ENCODE measurements at places on chromosomes 12 and 14.

- no peak for DNase-seq
Measured at GRCh38 chr12:108455706-108456105, 59.4 kb upstream of the FICD start.

- DNase-seq: no peak
Measured at GRCh38 chr12:211639-212414, 2.1 kb downstream of the SLC6A12 start.

DNA sequence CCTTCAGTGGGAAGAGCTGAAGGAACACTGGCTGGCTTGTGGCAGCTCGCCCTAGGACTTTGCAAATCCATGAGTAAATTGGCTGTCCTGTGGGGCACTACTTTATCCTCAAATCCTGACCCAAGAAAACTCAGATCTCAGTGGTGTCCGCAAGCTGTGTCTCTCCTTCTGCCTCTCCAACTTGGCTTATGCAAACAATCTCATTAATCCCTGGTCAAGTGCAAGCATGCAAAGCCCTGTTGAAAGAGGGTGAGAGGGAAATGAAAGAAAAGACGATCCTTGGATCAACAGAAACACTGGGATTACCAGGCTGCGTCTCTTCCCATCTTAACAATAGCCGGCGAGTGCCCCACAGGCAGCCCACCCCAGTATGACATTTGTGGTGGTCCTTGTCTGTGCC, 901.6 kb downstream of the BCL11B start:
- DNase-seq: peak; percentile 16

DNA sequence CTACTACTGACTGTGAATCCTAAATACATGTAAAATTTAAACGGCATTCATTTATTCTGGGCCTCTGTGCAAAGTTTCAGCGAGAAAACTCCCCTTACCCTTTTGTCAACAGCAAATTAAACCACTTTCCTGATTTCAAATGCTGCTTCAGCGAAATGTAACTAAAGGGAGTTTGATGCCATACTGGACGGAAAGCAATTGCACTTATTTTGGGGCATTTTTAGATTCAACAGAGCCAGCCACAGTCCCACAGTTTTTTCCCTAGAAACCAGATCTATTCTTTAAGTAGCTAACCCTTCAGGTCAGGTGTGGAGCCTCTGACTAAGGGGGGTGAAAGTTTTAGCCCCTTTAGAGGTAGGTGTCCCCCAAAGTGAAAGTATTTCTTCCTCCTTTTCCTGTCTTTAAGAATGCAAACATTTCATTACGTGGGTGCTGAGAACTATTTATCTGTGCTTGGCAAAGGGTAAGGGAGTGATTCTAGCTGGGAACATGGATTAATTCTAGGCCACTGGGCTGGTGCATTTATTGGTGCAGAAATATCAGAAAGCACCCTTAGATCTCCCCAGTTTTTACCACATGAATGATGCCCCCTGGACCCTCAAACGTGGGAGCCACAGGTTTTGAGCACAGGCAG, 72.7 kb downstream of the SPTB start:
- DNase-seq: no peak

DNA sequence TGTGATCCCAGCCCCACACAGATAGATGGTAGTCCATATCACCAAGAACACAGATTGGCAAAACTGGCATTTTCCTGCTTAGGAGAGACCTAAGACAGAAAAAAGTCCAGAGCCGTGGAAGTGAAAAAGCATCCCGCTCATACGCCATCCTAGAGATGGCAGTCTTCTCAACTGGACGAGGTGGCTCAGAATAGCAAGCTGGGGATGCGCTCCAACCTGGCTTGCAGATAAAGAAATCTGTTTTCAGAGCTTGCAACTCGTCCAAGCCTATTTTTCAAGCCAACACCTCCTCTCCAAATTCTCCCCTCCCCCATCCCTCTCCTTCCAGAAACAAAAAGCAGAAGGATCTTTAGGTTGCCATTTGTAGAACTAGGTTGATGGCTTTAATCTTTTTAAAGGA, 74.3 kb upstream of the OTX2 start:
- no peak for DNase-seq

- DNase-seq: no peak
Measured at GRCh38 chr12:120470150-120470784, 719 bp upstream of the SRSF9 start.

DNA sequence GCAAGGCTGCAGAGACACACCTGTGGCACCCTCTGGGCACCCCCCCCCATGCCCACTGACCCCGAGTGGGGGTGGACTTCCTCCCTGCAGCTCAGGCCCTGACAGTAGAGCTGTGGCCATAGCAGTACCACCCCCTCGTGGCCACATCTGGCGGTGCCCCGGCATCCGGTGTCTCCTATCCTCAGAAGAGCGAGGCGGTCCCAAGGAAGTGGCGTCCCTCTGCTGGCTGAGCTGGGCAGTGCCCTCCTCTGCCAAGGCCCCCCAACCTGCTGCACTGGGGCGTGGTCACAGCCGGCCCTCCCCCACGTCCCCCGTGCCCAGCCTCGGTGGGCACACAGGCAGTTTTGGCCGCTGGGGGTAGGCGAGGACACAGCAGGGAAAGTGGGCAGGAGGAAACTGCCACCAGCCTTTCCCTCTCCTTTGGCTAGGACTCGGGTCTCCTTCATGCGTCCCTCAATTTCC, 6.0 kb upstream of the SLC6A12 start:
- DNase-seq: no peak

GRCh38 chr12:41930866-41931437, 213.7 kb downstream of the GXYLT1 start:
- no peak for DNase-seq

DNA sequence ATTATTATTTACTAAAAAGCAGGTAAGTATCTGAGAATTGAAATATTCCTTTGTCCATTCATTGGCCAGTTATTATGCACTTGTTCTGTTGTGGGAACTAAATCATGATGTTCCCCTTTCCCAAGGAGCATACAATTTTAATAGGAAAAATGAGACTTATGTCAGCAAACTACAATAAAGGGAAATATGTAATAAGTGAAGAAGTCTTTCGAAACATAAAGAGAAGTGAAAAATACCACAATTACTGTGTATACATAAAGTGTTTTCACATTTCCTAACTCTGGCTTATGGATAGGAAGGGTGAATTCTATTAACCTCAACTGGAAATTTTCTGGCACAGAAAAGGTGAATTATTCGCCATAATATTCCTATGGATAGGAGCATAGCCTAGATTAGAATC, 78.4 kb upstream of the DNM1L start:
- DNase-seq: no peak

DNA sequence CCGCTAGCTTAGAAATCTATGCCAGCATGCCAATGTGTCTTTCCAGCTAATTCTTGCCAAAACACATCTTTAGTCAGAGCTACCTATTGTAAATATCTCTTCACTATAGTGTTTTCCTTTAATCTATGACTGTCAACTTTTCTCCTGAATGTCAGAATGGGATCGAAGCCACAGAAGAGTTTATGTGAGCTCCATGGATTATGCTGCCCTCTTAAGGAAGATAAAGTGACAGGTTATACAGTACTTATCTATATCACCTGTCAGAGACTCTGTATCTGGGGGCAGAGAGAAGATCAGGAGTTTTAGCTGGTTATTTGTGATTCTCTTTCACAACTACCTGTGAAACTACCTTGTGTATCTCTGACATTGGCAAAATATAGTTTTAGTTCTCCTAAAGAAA, 204.3 kb upstream of the SEL1L start:
- no peak for DNase-seq

- DNase-seq: no peak
Measured at GRCh38 chr12:123990511-123990910, 17.5 kb downstream of the ZNF664 start.

DNA sequence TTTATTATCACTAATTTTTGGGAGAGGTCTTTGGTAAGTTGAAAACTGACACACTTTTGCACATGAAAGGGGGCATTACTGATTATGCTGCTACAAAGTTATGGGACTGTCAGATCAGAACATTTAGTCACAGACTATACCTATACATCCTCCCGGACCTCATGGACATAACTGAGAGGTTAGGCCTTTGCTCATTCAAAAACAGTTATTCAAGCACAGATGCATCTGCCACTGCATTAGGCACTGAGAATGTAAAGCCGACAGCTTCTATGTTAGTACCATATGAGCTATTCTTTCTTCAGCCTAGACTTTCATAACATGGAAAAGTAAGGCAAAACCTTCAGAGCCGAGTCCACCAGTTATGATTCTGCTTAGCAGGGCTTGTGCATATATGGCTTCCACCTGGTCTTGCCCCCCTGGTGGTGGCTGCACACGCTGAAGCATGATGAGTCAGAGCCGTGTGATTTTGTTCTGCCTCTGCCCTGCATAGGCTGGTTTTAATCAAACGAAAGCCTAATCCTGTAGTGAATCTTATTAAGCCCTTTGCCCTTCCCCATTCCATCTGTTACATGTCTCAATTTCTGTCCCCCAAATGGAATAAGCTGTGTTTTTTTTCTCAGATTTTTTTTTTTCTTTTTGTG, 21.8 kb upstream of the RNU6-8 start:
- DNase-seq: peak; percentile 60

GRCh38 chr14:46053221-46053620, 598.4 kb downstream of the RPL10L start:
- DNase-seq: peak; percentile 5

Data from mammary epithelial cell (primary cell).